CD4-positive, alpha-beta T cell (primary cell): ENCODE measurements at places on chromosomes 4 and X. TPM values are rescaled to one million over a fixed set of nuclear protein-coding genes. Genes with fewer than 3 reads are reported as not detected.

SORCS2 gene
- not detected for total RNA-seq

SORBS2 gene
- not detected for total RNA-seq

BEX2 gene
- 49.3 TPM for total RNA-seq

PABPC5 gene
- total RNA-seq, result not detected

GLUD2 gene
- total RNA-seq, result 0.31 TPM

ABLIM2 gene
- 2.5 TPM for total RNA-seq

BEND2 gene
- total RNA-seq, result not detected

ASB12 gene
- not detected for total RNA-seq

NMU gene
- not detected for total RNA-seq

HELT gene
- total RNA-seq, result not detected

SCD5 gene
- 0.25 TPM for total RNA-seq

CLDN34 gene
- not detected for total RNA-seq

GPR50 gene
- total RNA-seq, result not detected

STBD1 gene
- not detected for total RNA-seq

GRID2 gene
- not detected for total RNA-seq

RNF150 gene
- total RNA-seq, result not detected

MAGEA10 gene
- not detected for total RNA-seq

HSFX4 gene
- total RNA-seq, result not detected

DAPP1 gene
- 8.3 TPM for total RNA-seq

RAB39B gene
- total RNA-seq, result 5.6 TPM

MEPE gene
- not detected for total RNA-seq

ASB5 gene
- total RNA-seq, result not detected

KLHL4 gene
- not detected for total RNA-seq

PNMA6A gene
- 0.38 TPM for total RNA-seq

ALG13 gene
- total RNA-seq, result 86.2 TPM

GSTCD gene
- 5.3 TPM for total RNA-seq

XAGE1A gene
- total RNA-seq, result not detected
